ENCODE measurements at places on chromosomes 1 and 21.

DNA sequence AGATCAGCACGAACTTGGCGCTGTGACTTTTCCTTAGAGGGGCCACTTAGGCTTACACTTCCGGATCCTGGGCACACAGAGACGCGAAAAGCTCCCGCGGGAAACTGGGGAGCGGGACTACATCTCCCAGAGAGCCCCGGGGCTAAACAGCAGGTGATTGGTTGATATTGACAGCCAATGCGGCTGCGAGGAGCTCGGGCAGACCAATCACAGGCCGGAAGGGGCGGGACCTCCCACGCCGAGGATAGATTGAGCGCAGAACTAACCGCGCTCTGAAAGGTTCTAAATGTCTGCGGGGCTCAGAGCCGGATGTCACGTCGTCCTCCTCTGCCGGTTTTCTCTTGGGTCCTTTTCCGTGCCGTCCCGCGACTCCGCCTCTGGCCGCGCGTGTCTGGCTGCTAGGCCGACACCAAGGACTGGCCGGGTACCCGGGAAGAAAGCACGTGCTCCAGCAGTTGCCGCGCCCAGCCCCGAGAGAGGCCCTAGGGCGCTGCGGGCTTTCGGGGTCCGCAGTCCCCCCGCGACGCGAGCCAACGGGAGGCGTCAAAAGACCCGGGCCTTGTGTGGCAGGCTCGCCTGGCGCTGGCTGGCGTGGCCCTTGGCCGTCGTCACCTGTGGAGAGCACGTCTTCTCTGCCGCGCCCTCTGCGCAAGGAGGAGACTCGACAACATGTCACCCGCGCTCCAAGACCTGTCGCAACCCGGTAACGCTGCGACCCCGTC, at the start of gene MTR:
Gene MTR (plus strand): TSS at position 258 of the 722 bp plus-strand sequence. CDS start 412 bp downstream, at position 670.
- peak; percentile 98 for DNase-seq

GRCh38 chr1:93723733-93724270, 42.2 kb upstream of the BCAR3 start:
- DNase-seq: no peak

GRCh38 chr1:223304931-223305330, 59.0 kb downstream of the SUSD4 start:
- no peak for DNase-seq

DNA sequence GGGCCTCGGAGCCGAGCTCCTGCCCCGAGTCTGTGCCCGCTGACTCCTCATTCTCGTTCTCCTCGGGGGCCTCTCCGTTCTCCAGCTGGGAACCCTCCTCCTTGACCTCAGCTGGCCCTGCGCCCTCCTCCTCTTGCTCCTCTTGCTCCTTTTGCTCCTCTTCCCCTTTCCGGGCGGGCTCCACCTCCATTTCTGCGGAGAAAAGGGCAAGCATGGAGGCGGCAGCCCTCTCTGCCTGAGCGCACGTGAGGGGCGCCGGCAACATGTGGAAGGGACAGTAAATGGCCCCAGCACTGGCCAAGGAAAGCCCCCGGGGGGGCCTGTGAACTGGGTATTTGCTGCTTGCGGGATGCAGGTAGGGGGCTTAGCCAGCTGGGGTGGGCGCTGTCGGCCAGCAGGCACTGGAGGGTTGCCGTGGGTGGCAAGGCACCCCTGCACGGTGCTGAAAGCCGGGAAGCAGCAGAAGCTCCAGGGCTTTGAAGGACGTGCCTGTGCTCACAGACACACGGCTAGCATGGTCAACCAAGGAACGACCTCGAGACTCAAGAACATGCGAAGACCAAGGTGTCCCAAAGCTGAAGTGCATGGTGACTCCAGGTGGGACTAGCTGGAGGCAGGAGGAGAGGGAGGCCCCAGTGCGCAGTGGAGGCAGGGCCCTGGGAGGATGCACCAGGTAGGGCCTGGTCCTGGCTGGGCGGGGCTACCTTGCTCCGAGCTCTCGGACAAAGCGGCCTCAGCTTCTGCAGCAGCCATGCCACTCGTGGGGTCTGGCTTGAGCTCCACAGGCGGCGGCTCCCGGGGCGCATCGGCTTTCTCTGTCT, 30.7 kb downstream of the ZBTB17 start:
- no peak for DNase-seq

GRCh38 chr1:11839727-11840705, 7.6 kb downstream of the NPPA start:
- no peak for DNase-seq

DNA sequence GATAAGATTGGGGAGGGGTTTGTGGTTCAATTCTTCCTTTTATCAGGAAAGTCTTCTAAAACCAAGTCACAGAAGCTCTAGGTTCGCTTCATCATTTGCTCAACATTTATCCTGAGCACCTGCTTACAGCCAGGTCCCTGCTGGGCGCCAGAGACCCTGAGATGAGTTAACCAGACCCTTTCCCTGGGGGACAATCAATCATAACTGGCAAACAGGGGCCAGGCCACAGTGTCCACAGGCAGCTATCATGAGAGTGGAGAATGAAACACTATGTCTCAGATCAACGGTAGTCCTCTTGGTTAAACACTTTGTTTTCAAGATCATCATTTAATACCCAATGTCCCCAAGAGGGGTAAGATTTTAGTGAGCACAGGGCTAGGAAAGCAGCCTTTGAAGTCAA, 146.8 kb downstream of the BEND5 start:
- DNase-seq: no peak

DNA sequence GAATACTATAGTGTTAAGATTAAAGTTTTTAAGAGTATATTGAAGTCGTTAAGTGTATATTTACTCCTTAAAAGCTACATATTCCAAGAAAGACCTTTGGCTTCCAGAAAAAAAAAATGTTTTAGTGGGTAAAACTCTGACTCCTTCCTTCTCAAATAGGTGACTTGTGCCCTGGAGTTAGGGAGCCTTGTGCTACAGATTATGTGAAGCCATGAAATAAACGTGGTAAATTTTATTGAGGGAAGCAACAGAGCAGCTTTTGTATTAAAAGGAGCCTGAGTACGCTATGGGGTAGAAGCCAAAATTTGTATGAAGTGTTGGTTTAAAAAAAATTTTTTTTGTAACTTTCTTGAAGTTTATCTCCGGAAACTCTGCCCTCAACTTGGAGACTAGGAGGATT, 994 bp downstream of the RO60 start:
- DNase-seq: peak; percentile 11

GRCh38 chr1:159196543-159196942, 8.1 kb upstream of the ACKR1 start:
- no peak for DNase-seq

GRCh38 chr1:43582162-43582566, 51.5 kb downstream of the PTPRF start:
- DNase-seq: peak; percentile 92

GRCh38 chr21:23522751-23523150, 2084.5 kb downstream of the MRPL39 start:
- no peak for DNase-seq

- DNase-seq: peak; percentile 21
These were observed 183.0 kb downstream of the HIVEP3 start for GRCh38 chr1:41735631-41736260.

DNA sequence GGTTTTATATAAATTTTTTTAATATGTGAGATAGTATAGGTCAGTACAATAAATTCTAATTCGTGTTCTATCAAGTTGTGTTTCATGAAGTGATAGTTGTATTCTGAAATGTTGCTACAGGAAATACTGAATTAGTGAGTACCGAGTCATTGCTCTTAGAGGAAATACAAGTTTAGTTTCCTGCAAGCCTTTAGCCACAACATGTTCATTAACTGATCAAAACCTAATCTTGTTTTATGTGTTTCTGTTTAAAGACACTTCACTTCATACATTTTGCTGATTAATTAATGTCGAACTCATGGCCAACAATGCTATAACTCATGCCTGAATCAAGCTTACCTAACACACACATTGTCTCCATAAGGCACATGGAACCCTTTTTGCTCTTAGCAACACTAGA, 43.6 kb downstream of the LRRC7 start:
- DNase-seq: peak; percentile 4

GRCh38 chr1:23524163-23524562, 6.9 kb downstream of the E2F2 start:
- DNase-seq: no peak

- no peak for DNase-seq
These were observed 116.9 kb upstream of the TIAM1 start for GRCh38 chr21:31460980-31461379.

DNA sequence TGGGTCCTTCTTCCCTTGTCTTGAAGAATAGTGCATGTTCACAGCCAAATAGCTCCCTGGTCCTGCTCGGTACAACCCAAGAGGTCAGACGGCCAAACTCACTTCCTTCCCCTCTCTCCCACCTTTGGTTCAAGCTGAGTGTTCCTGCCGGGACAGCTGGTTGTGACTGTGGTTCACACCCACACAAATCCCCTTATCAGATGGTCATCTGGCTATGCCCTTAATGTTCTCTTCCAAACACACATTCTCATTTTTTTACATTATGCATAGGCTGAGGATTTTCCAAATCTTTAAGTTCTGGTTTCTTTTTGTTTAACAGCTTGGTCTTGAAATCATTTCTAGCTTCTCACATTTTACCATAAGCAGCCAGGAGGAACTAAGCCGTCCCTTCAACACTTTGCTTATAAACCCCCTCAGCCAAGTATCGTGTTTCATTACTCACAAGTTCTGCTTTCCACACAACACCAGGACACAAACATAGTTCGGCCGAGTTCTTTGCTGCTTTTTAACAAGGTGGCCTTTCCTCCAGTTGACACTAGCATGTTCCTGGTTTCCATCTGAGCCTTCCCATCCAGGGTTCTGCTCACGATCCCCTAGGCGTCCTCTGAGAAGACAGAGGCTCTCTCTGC, 19.7 kb upstream of the TSPEAR start:
- DNase-seq: peak; percentile 19

GRCh38 chr1:116375148-116375886, 2.3 kb downstream of the ATP1A1 start:
- DNase-seq: peak; percentile 62

GRCh38 chr1:26833432-26834405, 7.2 kb downstream of the ZDHHC18 start:
- DNase-seq: peak; percentile 54

GRCh38 chr1:19720973-19721372, 56.3 kb downstream of the HTR6 start:
- no peak for DNase-seq

GRCh38 chr1:52919723-52920483, 1.6 kb downstream of the ECHDC2 start:
- DNase-seq: no peak

DNA sequence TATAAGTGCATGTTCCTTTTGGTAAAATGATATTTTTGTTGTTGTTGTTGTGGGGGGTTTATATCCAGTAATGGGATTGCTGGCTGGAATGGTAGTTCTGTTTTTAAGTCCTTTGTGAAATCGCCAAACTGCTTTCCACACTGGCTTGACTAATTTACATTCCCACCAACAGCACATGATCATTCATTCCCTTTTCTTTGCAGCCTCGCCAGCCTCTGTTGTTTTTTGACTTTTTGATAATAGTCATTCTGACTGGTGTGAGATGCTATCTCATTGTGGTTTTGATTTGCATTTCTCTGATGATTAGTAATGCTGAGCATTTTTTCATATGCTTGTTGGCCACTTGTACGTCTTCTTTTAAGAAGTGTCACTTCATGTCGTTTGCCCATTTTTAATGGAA, 188.5 kb upstream of the CHRM3 start:
- no peak for DNase-seq

- DNase-seq: no peak
These were observed 92.0 kb downstream of the CASZ1 start for GRCh38 chr1:10704368-10704882.

GRCh38 chr1:63326106-63326472, 3.7 kb downstream of the FOXD3 start:
- no peak for DNase-seq

DNA sequence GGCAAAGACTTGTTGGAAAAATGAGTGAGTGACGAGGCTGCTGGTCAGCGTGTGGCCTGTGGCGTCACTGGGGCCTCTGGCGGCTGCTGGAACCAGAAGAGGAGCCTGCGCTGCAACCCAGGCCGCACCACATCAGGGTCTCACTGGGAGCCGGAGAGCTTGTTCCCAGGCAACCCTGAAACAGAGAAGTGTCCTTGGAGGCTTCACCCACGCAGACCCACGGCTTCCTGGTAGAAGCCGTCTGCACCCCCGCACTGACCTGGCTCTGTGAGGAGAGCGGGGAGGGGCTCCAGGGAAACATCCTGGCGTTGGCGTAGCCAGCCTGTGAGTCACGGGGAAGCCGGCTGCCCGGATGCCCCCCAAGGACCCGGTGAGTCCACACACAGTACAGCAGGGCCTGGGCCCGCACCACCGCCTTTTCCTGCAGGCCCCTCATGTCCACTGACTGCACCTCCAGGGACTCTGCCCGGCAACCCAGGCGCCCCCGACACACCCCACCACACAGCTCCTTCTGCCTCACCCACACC, 57.4 kb downstream of the COL6A1 start:
- peak; percentile 89 for DNase-seq

DNA sequence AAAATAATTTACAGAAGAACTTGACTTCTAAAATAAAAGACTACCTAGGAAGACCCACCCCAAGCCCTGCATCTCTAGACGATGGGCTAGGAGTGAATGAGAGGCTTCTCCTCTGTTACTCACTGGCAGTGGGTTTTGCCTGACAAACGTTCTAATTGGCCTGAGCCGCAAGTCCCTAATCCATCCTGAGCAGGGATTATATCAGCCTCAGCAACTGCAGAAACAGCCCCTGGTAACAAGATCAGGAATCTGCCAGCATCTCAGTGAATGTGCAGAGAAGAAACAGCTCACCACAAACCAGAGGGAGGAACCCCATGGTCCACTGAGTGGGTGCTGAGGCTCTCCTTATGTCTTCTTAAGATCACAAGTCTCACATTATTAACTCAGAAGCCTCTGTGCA, 240.6 kb downstream of the BRINP2 start:
- no peak for DNase-seq

DNA sequence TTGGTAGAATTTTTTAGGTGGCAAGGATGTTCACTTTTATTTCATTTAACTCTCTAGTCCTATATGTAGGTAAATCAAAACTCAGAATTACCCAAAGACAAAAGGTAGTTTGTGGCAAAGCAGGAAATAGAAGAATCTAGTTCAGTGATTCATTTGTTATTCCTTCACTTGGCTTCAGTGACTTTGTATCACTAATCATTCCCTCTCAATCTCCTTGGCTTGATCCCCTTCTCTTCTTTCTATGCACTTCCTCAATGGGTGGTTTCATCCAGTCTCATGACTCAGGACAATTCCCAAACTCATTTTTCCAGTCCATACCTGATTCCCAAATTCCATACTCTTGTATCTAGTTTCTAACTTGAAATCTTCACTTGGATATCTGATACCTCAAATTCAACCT, 64.9 kb downstream of the PRKACB start:
- DNase-seq: no peak

DNA sequence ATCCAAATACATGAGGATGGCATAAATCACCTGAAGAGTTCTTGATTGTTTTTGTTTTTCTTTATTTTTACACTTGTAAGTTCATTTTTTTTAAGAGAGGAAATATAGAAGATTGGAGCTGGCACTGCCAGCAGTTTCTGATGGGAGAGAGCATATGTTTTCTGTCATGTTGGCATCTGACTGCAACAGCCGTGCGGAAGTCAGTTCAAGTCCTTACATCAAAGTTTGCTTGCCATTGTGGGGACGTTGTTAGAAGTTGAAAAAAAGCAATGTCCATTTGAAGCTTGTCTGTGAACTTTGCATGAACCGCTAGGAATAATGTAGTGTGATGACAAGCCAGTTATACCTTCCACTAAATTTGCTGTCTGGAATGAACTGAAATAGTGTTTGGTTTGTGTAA, 126.5 kb upstream of the USH2A start:
- DNase-seq: no peak

Data from fibroblast of villous mesenchyme (primary cell).